Brain (organoid and tissue), 16 donors: ENCODE measurements at places on chromosomes 2 and 18.

GRCh38 chr18:13245481-13246000 is 27.0 kb downstream of the LDLRAD4 start:
- DNase-seq = no peak

- DNase-seq = no peak
Measured at GRCh38 chr2:174058026-174058425, 92.9 kb upstream of the SP3 start.

DNA sequence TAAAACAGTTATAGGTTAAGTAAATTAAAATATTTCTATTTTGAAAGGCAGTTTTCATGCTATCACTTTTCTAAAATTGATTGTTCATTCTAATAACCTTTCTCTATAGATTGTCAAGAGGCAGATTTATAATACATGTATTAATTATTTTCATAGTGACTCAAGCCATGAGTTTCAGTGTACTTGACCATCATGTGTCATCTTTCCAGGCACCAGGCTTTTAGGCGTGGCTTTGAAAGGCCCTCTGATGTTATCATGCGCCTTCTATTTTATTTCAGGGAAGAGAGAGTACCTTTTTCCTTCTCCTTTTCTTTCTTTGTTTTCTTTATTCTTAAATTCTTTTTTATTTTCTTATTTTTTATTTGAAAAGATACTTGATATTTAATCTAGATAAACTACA is 128.3 kb upstream of the ETAA1 start:
- no peak for DNase-seq

DNA sequence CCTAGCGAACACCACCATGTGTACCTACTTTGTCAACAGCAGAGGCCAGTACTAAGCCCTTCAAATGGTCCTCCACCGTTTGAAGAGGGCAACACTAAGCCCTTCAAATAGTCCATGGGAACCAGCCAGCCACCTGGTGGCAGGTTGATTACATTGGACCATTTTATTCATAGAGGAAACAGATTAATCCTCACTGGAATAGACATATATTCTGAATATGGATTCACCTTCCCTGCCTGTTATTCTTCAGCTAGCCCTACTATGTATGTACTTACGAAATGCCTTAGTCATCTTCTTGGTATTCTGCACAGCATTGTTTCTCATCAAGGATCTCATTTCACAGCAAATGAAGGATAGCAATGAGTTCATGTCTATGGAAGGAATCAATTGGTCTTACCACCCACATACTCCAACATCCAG is 10.0 kb upstream of the ZNF396 start:
- no peak for DNase-seq

GRCh38 chr18:25305584-25305983 is 46.4 kb downstream of the ZNF521 start:
- DNase-seq = no peak
